Smooth muscle cell of bladder (primary cell): ENCODE measurements at places on chromosomes 12 and 14. TPM values are rescaled to one million over a fixed set of nuclear protein-coding genes. Genes with fewer than 3 reads are reported as not detected.

FOXM1 gene
- total RNA-seq: 1.7 and 1.8 TPM in 2 replicates

KRT6C gene
- not detected in 2 replicates for total RNA-seq

TRHDE gene
- 3.5 and 18.3 TPM in 2 replicates for total RNA-seq

OVCH1 gene
- total RNA-seq: 0.09 and 0.14 TPM in 2 replicates

NRXN3 gene
- total RNA-seq: under 0.01 and 0.14 TPM in 2 replicates

MIPOL1 gene
- 8.0 and 10.4 TPM in 2 replicates for total RNA-seq

IL23A gene
- total RNA-seq: not detected in 2 replicates

ANO4 gene
- total RNA-seq: 0.46 and 2.4 TPM in 2 replicates

SIRT4 gene
- total RNA-seq: 1.00 and 2.5 TPM in 2 replicates

TSPAN19 gene
- total RNA-seq: not detected in 2 replicates

NDRG2 gene
- 0.09 TPM in 1 of 2 replicates, not detected in the other for total RNA-seq

NANOG gene
- not detected in 2 replicates for total RNA-seq

KLRD1 gene
- total RNA-seq: under 0.01 and 0.46 TPM in 2 replicates

CPNE6 gene
- total RNA-seq: not detected in 2 replicates

SMCO3 gene
- total RNA-seq: 0.71 and 0.92 TPM in 2 replicates

MAP1LC3B2 gene
- 0.14 and 0.28 TPM in 2 replicates for total RNA-seq

BICDL1 gene
- not detected in 2 replicates for total RNA-seq

RTL1 gene
- total RNA-seq: not detected in 2 replicates

TAS2R7 gene
- not detected in 2 replicates for total RNA-seq

UNC79 gene
- under 0.01 and 0.18 TPM in 2 replicates for total RNA-seq

GNG2 gene
- 10.8 and 16.8 TPM in 2 replicates for total RNA-seq

KRT86 gene
- total RNA-seq: 0.09 and 0.14 TPM in 2 replicates

RNF212B gene
- total RNA-seq: not detected in 2 replicates

SOX5 gene
- total RNA-seq: 6.1 and 8.0 TPM in 2 replicates
